ENCODE measurements at places on chromosomes 5 and 9.

- DNase-seq: no peak
Measured at GRCh38 chr9:77982581-77983319, 48.9 kb downstream of the GNAQ start.

DNA sequence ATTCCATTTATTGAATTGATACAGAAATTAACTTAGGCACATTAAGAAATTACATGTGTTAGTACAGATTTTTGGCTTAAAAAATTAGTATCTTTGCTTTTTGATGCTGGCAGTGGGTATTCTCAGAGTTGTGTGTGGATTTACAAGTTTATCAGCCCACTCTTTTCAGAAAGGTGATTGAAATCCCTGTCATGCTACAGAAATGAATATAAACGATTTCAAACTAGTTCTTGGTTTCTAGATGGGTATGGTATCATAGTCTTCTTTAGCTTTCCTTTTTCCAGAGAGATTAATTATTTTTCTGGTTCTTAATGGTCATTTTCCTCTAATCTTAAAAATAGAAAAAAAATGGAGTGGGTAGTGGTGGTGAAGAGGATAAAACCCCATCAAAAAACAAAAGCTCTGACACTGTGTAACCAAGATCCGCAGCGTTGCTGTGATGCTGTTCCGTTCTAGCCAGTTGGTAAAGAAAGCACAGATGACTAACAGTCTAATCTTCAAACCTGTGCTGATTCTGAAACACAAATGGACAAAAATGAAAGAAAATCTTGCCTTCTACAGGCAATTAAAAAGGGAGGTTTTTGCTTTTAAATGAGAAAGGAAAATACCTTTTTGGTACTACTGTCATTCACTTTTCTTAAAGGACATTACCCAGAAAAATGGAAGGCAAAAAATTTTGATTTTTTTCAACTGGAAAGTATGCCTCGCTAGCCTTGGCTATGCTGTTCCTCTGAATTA, 5.2 kb downstream of the LRRTM2 start:
- DNase-seq: no peak

DNA sequence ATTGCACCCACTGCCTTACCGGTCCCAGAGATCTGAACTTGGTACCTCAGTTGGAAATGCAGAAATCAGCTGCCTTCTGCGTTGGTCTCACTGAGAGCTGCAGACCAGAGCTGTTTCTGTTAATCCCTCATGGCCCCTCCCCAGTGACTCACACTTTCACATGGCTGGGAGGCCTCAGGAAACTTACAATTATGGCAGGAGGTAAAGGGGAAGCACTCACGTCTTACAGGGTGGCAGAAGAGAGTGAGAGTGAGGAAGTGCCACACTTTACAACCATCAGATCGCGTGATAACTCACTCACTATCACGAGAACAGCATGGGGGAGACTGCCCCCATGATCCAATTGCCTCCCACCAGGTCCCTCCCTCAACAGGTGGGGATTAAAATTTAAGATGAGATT, 648.5 kb downstream of the MTRR start:
- no peak for DNase-seq

DNA sequence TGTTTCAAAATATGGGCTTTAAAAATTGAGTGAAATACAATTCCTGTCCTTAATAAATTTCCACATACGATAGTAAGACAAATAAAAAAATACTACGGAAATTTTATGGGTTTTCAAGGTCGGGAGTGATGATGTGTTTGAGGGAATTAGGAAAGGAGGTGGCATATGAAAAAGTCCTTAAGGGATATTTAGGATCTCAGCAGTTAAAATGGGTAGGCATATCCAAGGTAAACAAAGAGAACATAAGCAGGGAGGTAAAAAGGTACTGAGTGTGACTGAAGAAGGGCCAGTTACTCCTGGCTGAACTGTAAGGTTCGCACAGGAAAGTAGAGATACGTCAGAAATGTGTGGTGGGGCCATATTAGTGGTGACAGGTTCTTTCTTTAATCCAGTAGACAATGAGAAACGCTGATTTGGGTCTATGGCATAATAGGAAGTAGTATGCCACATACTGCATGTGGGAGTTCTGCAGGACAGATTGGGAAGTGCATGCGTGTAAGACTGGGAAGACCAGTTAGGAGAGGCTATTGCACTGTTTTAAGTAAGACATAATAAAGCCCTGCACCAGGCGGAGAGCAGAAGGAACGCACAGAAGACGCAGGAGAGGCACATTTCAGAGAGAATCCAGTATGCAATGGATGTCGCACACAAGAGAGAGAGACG, 937 bp upstream of the HMGCR start:
- DNase-seq: no peak

GRCh38 chr5:3103262-3103811, 351.9 kb upstream of the IRX2 start:
- no peak for DNase-seq

- DNase-seq: no peak
Measured at GRCh38 chr5:32230356-32231099, 56.4 kb upstream of the GOLPH3 start.

- no peak for DNase-seq
Measured at GRCh38 chr5:172940268-172941066, 18.8 kb upstream of the RPL26L1 start.

DNA sequence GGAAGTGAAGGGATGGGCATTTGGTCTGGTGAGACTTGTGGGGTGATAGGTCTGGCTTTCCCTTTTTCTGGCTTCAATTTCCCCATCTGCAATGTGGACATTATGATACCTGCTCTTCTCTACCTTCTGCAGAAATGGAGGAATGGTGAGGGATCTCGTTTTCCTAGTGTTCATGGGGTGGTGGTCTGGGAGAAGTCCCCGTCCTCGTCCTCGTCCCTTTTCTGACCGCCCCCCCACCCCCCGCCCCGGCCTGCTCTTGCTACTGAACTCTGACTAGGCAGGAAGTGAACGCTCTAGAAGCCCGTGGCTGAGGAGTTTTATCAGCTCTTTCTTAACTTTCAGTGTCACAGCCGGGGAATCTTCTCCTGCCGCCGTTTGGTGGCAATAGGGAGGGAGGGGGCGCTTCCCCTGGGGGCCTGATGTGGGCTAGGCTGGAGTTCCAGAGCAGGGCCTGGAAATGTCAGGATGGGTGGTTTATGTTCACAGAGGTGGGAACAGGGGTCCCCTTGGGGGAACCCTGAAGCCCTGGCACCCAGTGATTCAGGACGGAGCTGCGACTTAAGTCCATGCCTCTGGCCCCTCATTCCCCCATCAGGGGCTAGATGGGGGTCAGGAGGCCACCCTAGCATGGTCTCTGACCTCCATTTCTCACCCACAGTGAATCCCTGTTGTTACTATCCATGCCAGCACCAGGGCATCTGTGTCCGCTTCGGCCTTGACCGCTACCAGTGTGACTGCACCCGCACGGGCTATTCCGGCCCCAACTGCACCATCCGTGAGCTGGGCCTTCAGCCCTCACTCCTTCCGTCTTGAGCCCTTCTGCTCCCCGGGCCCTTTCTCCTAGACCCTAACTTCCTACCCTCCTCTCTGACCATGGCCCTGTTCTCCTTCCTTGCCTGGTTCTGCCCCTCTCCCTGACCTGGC, 6.7 kb downstream of the PTGS1 start:
- no peak for DNase-seq

Measured in stimulated activated CD4-positive, alpha-beta T cell treated with anti-CD3 and anti-CD28 coated beads, Interleukin-15, amount 100 ng/mL, for 1 hour (primary cell).